ENCODE measurements at places on chromosomes 5 and 9.

DNA sequence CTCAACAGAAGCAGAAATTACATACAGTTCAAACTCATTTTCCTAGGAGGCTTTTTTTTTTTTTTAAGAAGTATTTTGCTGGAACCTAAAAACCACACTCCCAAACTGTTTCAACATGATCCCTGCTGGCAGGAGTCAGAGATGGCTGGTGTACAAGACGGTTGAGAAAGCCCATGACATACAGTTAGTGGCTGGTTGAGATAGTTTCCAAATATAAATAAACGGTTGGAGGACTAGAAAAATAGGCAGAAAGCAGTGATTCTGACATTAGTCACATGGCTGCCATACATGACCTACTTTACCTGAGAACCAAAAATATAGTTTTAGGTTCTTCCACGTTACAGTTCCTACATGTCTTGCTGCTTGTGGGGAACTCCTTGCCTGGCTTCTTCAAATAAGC lies 31.7 kb upstream of the BASP1 start:
- DNase-seq, result peak; percentile 74

- DNase-seq, result no peak
These were observed 117.9 kb downstream of the MTX3 start for GRCh38 chr5:79873187-79873586.

DNA sequence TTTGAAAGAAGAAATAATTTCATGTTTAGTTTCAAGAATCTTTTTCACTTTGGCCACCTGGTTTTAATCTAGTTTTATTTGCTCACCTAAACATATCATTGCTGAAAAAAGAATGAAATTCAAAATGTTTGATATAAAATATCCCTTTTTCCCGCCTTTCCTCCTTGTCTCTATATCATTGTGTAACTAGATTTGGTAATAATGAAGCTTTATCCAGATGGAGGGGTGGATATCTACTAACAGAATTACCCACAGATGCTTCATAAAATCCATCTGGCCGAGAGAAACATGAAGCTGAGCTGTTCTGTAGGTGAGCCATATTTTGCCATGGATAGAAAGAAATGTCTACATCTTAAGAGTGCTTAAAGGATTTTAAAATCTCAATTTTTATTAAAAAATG lies 214.7 kb downstream of the ICE1 start:
- no peak for DNase-seq

DNA sequence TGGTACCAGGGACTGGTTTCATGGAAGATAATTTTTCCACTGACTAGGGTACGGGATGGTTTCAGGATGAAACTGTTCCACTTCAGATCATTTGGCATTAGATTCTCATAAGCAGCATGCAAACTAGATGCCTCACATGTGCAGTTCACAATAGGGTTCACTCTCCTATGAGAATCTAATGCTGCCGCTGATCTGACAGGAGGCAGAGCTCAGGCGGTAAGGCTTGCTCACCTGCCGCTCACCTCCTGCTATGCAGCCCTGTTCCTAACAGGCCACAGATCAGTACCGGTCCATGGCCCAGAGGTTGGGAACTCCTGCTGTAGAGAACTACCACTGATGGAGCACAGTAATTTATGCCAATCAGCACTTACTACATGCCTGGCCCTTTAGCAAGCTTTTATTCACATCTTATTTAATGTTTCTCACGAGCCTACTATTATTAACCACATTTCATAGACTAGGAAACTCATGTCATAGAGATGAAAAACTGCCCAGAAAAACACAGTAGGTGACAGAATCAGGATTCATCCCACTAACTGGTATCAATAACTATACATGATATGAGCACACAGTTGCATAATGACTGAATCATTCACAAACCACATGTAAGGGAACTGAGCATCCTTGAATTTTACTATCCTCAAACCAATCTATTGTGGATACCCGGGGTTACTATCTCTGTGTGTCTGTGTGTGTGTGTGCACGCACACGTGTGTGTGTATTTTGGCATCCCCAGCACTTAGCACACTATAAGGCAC lies 46.5 kb downstream of the SVEP1 start:
- DNase-seq, result peak; percentile 28

GRCh38 chr5:180197016-180197702 lies 11.9 kb downstream of the RASGEF1C start:
- no peak for DNase-seq

GRCh38 chr5:140109759-140110645 lies 3.9 kb upstream of the PURA start:
- DNase-seq, result no peak

DNA sequence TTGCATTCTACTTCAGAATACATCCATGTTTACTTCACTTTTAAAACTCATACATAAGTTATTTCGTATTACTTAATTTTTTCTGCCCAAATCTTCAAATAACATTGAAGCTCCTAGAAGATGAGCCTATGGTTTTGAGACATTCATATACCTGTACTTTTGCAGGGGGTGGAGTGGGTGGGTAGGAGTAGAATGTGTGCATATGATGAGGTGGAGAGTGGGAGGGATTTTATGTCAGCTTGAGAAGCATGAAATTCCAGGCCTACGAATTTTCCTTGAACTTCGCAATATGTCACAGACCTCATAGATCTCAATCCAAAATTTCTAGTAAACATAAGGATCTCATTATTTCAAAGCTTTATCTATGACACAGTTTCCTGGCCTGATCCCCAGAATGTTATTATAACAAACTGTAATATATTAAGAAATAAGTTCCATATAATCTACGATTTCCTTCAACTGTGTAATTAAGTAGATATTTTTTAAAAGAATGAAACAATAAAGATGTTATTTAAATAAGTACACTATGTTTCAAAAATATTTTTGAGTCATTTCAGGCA lies 19.7 kb upstream of the MOB3B start:
- no peak for DNase-seq

DNA sequence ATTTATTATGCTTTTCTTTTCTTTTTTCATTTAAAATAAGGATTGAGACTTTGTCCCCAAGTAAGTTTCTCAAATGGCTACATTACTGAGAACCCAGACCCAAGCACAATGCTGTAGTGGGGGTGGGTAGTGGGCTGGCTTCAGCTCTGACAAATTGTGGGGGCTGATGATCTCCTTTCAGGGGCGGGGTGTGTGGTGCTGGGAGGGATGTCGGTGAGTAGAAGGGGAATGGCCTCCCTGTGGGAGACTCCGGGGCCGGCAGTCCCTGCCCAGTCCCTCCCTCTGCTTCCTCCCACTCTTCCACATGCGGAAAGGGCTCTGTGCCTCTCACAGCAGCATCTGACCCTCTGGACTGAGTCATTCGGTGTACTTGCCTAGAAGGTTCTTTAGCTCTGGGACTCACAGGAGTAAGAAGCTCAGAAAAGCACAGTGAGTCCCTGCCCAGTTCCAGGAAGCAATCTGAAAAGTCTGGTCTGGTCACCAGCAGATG lies 14.3 kb downstream of the CD180 start:
- DNase-seq, result peak; percentile 70

- no peak for DNase-seq
These were observed 14.4 kb upstream of the S1PR3 start for GRCh38 chr9:88976890-88977257.

Measured in bronchial epithelial cell (primary cell).